NCI-H1417 (cell line): ENCODE measurements at places on chromosomes 7 and 10.

- no peak for DNase-seq
These were observed 48.5 kb upstream of the ARL4A start for GRCh38 chr7:12638851-12639456.

DNA sequence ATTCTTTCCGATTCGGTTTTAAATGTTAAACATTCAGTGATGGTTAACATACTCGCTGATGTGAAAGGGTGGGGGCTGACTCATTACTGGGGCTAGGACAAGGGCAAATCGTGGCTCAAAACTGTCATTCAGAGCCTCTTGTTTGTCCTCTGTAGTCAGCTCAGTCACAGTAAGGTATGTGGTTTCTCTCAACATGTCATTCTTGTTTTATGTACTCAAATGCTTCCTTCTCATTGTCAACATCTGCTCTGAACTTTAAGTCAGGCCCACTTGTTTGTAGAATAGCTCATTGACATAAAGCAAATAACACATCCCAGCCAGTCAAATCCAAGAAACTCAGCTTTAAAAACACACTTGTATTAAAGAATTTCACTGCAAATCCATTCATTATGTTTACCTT is 7.3 kb downstream of the SLC16A9 start:
- DNase-seq: no peak

DNA sequence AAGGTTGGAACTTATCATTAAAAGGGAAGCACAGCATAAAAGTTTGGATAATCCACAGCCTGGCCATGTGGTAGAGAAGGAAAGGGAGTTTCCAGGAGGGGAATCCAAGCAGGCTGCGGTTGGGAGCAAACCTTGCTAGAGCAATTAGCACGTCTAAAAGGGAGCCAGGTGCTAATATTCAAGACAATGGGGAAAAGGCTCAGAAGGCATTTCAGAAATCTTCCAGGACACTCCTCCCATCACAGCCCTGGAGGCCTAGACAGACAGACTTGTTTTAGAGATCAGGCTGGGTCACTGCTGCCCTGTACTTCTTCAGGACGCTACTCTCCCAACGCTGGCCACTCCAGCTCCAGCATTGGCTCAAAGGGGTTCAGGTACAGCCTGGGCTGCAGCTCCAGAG is 96.2 kb upstream of the KAT6B start:
- DNase-seq: no peak

- DNase-seq: no peak
These were observed 87.3 kb downstream of the RUNDC3B start for GRCh38 chr7:87715545-87715944.
